ENCODE measurements at places on chromosomes 4 and X.

DNA sequence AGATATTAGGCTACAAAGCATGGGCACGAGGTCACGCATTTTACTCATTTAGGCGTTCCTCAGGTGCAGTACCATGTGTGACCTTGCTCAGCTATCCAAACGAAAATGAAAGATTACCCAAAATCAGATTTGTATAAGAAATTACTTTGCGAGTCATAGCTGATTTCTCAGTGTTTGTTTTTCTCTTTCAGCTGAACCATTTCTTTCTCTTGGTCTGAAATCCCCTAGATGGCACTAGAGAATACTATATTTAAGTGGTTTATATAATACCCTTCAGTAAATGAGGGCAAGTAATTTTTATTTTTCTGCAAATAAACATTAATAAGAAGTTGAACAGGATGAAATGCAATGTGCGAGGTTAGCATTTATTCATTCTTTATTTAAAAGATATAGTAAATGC is 496.6 kb downstream of the STIM2 start:
- DNase-seq, result no peak

DNA sequence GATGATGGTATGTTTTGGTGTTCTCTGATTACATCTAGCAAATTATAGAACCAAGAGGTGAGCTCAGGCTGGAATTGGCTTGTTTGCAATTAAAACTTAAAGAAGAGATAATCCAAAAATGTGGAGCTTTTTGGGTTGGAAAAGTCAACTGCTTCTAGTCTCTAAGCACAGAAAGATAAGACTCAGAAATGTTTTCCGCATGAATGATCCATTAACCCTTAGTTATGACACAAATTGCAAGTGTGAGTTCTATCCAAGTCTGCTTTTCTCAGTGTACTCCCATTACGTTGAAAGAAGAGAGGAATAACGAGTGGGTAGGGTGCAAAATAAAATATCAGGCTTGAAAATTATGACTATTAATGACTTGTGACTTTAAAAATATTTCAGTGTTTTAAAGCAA is 38.5 kb downstream of the HPGD start:
- no peak for DNase-seq

GRCh38 chrX:11724122-11725017 is 33.7 kb upstream of the MSL3 start:
- no peak for DNase-seq

- DNase-seq, result no peak
These were observed 20.8 kb upstream of the FREM3 start for GRCh38 chr4:143721317-143721716.

DNA sequence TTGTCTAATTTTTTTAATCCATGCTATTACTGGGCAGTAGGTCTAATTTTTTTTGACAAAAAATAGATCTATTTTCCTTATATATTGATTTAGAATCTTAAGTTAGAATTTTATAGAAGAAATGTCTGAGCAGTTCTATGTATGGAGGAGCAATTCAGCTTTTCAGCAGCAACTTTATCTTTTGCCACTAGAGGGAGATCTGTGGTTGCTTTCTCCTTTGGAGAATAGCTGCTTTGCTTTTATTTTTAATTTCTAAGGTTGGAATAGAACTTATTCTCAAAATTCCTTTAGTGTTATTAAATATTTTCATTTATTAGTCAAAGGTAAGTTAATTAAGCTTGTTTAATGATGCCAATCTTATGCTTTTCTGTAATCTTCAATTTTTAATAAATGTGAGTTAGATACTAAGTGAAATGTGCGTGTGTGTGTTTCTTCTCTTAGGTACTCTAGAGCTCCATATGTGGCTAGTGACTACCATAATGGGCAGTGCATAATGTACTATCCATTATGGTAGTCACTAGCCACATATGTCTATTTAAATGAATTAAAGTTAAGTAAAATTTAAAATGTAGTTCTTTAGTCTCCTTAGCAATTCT is 29.3 kb downstream of the FAM199X start:
- DNase-seq, result no peak

GRCh38 chr4:24978291-24979075 is 52.3 kb downstream of the LGI2 start:
- DNase-seq, result no peak

GRCh38 chrX:153521034-153521433 is 3.6 kb downstream of the ATP2B3 start:
- no peak for DNase-seq
